HT1080 (cell line): ENCODE measurements at places on chromosomes 1 and 21. TPM values are rescaled to one million over a fixed set of nuclear protein-coding genes. Genes with fewer than 3 reads are reported as not detected.

PTPRC gene
- 0.16 and 0.23 TPM in 2 replicates for total RNA-seq

GRCh38 chr21:28089599-28090441 is 902.9 kb downstream of the LTN1 start:
- DNase-seq, result peak; percentile 11

DNA sequence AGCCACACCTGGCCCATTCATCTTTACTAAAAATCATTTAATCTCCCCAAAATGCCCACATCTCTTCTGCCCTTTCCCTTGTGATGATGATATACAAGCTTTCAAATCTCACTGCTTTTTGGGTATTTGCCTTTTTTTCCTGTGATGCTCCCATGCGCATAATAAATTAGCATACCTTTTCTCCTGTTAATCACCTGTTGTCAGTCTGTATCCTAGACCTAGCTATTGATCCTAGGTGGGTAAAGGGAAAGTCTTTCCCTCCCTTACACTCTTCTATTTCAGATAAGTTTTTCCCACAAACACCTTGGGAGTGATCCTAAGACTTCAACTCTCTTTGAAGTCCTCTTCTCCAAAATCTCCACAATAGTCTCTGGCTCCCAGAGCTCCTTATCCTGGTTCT is 12.0 kb upstream of the SLC35A3 start:
- DNase-seq, result no peak

RGS2 gene
- total RNA-seq, result 3.6 and 5.2 TPM in 2 replicates

DMBX1 gene
- not detected in 2 replicates for total RNA-seq

- no peak for DNase-seq
Measured at GRCh38 chr21:37155186-37155585, 82.1 kb downstream of the TTC3 start.

WDR4 gene
- 24.7 and 31.5 TPM in 2 replicates for total RNA-seq

DNA sequence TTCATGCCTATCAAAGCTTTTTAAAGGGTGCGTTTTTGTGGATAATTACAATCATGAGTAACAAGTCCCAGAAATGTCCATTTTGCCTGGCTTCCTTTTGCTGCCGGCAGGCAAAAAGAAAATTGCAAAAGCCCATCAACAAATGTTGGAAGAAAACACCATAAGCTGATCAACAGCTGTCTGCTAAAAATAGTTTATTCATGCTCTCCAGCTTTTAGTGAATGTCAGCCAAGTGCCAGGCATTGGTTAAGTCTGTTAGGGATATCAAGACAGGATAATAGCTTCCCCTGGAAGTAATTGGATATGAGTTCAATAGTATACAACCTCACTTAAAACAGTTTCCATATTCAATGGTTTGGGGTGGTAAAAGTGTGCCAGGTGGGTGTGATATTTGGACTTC is 13.6 kb upstream of the AGMAT start:
- DNase-seq, result no peak

DNA sequence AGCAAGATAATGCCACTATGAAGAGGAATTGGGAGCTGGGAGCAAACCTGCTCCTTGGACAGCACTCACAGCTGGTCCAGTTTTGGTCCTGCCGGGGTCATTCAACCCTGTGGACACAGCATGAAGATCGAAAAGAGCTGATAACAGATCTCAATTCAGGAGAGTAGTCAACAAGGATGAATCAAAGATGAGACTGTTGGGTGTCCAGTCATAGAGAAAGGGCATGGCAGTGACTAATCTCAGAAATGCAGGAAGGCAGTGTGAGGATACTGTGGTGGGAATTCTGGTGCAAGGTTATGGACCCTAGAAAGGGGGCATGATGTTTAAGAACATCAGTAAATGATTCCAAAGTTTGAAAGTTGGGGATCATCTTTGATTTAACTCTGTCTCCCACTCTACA is 261.4 kb upstream of the ZP4 start:
- peak; percentile 43 for DNase-seq

GRCh38 chr1:196380316-196380715 is 227.9 kb downstream of the KCNT2 start:
- no peak for DNase-seq

DNA sequence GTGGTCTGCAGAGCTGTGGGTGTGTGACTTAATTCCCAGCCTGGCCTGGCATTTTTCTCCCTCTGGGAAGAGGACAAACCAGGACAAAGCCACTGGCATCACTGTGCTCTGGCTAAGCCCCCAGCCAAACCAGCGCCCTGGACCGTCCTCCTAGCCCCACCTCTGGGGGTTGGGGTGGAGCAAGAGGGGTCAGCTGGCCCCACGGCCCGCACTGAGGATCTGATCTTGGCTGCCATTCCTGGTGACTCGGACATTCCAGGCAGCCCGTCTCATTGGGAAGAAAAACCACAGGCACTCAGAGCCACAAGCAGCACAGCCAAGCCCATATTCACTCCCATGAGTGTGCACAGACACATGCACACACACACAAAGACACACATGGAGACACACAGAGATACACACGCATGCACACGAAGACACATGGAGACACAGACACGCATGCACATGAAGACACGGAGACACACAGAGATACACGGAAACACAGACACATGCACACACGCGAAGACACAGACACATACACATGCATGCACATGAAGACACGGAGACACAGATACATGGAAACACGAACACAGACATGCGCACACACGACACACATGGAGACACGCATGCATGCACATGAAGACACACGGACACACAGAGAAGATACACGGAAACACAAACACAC is 2.3 kb upstream of the MXRA8 start:
- peak; percentile 92 for DNase-seq

DNA sequence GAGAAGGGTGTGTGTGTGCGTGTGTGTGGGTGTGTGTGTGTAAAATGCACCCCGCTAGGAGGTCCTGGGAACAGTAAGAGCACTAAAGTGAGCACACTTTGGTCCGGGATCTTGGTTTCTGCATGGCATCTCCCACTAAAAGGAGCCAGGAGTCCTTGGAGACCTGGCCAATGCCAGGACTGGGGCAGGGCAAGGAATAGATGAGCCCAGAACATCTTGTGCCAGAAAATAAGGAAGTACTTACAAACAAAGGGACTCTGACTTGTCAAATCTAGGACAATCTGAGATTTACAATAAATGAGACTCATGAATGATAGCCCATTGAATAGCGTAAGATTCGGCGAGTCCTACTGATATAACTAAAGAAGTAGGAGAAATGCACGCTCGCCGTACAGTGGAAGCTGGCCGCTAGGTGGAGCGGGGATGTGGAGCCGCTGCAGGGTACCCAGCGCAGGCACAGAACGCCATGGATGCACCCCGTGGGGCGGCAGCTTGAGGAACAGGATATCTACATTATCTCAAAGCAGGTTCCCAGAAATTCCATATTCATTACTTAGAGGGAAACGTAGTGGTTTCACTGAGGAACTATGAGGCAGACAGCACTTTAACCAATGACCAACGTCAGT is 7.1 kb downstream of the SLC37A1 start:
- DNase-seq, result no peak

GRIK3 gene
- total RNA-seq, result not detected in 2 replicates

DNA sequence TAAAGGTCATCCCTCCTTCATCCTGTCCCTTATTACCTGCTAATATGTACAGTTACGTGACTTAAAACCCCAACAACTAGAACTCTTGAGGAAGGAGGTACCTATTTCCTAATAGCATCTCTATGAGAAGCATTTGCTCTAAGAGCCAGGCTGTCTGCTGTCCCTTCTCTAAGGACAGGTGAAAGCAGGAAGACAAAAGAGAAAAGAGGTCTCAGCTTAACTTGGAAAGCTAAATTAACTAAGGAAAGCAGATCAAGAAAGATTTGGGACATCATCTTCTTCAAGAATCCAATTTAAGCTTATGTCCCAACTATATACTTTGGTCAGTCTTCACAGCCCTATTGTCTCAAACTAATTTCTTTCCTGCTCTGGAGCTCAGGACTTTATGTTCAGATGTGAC is 2.9 kb downstream of the EGLN1 start:
- no peak for DNase-seq

NCAM2 gene
- total RNA-seq, result 0.07 TPM in 1 of 2 replicates, not detected in the other

DNA sequence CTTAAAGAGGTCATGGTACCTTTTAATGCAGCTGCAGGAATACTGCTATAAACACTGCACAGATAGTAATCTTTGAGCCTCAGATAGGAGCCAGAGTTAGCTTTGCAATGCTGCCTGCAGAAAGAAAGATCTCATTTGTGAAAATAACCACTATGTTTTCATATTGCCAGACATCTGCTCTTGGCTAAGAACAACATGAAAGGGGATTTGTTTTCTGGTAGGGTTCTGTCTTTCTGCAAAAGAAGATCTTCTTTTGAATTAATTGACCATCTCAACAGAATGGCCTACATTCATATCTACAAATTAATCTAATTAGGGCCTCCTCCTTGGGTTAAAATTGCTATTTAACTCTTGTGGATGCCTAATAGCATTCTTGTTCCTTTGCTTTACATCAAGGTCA is 177.6 kb upstream of the DPYD start:
- no peak for DNase-seq

KRTAP21-2 gene
- total RNA-seq, result not detected in 2 replicates

GRCh38 chr1:234611847-234612351 is 1.9 kb upstream of the IRF2BP2 start:
- peak; percentile 35 for DNase-seq

DNA sequence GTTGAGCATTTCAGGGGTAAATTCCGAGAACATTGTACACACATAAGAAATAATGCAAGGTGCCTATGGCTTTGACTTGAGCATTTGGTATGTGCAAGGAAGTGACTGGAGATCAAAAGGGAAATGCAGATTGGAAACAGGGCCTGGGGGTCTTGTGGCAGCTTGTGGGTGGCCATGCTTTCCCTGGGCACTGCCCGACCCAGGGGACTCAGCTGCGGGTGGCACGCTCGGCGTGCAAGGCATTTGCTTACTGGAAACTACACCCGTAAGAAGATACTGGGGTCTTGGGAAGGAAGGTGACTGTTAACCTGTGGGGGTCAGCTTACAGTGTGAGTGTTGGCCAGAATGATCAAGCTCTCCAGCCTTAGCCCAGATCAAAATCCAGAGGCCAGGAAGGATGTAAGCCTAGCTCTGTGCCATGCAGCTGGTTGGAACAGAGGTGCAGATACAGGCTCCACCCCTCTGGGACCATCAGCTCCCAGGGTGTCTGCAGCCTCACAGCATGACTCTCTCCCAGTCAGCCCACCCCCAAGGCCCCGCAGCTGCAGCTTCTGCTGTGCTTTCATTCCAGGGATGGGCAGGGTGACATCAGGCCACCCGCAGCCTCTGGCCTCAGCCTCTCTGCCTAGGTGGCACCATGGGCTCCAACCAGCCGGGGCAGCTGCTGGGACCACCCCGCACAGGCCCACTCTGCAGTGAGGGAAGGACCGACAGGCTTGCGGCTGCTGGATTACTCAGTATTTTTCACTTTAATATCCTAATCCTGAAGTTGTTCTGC is 55.1 kb downstream of the KIF26B start:
- no peak for DNase-seq

GRCh38 chr1:53292690-53293089 is 35.2 kb downstream of the LRP8 start:
- no peak for DNase-seq

FCRL2 gene
- total RNA-seq, result not detected in 2 replicates

OR2L2 gene
- not detected in 2 replicates for total RNA-seq
